ENCODE measurements at places on chromosomes 1 and 21. TPM values are rescaled to one million over a fixed set of nuclear protein-coding genes. Genes with fewer than 3 reads are reported as not detected.

Gene PWP2
- 10.3 TPM for polyA plus RNA-seq

DNA sequence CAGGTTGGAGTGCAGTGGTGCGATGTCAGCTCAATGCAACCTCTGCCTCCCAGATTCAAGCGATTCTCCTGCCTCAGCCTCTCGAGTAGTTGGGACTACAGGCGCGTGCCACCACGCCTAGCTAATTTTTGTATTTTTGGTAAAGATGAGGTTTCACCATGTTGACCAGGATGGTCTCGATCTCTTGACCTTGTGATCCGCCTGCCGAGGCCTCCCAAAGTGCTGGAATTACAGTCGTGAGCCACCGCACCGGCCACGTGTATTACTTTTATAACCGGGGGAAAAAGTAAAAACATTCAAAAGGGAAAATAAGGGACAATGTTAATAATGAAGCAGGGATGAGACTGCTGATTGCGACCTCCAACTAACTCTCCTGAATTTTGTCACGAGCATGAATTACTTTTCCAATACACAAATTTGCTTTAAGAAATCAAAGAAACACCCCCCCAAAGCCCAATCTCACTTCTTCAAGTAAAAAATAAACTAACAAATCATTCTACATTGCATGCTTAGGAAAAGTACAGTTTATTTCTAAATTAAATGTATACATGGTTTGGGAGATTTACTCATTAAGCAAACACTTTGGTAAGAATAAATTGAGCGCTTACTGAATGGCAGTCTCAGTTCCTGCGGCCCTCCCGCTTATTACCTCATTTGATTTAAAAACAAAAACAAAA, 521 bp upstream of the ZBED6 start:
- DNase-seq: no peak

GRCh38 chr1:197683895-197684553, 91.3 kb downstream of the DENND1B start:
- no peak for DNase-seq

GRCh38 chr21:42071146-42071737, at the start of gene UMODL1:
Gene UMODL1, plus strand, starts transcription at chr21:42071317. Its CDS starts 0 bp downstream, at chr21:42071317.
- DNase-seq: no peak

Gene APCS
- polyA plus RNA-seq: not detected

- DNase-seq: no peak
These were observed 4.1 kb upstream of the OLIG2 start for GRCh38 chr21:33021667-33022066.

DNA sequence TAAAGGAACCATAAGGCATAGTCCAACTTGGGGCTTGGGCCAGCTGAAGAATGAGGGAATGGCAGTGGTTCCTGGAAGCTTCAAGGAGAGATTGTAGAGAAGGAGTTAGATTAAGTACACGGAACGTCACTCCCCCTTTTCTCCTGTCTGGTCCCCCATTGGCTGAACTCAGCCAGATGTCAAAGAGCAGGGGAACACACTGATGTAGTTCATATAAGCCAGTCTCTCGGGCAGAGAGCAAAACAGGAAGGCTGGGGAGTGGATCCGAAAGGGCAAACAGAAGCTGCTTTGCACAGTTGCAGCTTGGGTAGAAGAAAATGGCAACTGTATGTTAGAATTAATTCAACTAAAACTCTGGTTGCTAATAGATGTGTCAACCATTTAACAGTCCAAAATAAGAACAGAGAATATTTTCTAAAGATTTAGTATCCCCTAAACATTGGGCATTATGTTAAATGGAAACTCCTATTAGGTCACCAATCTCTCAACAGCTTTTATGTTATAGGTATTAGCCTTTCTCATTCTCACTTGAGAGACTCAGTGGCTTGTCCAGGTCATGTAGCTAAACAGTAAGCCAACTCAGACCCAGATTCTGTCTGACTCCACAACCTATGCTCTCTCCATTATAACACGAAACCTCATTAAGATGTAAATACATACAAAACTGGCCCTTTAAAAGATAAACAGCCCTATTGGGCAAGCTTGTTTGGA, 600.7 kb upstream of the USP24 start:
- no peak for DNase-seq

Gene AADACL4
- not detected for polyA plus RNA-seq

GRCh38 chr1:228845101-228845500, 109.8 kb downstream of the RHOU start:
- no peak for DNase-seq

DNA sequence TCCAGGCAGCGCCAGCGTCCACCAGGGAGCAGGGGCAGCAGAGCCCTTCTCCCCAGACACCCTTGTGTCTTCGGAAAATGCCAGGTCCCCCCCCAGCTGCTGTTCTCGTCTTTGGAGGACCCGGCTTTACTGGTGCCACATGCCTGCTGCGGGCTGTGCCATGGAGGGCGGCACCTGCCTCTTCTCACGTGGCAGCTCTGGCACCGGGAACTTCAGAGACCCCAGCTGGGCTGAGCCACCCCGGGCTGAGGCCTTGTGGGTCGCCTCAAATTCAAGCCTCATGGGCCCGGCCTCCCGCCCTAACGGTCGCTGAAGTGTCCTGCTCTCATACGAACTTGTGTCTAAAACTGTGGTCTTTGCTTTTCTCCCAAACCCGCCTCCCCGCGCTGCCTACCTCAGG, 27.0 kb upstream of the C1orf159 start:
- no peak for DNase-seq

Gene RHCE
- polyA plus RNA-seq: 0.46 TPM

Gene GPR37L1
- 0.37 TPM for polyA plus RNA-seq

GRCh38 chr1:168621356-168621755, 45.0 kb downstream of the XCL1 start:
- DNase-seq: no peak

DNA sequence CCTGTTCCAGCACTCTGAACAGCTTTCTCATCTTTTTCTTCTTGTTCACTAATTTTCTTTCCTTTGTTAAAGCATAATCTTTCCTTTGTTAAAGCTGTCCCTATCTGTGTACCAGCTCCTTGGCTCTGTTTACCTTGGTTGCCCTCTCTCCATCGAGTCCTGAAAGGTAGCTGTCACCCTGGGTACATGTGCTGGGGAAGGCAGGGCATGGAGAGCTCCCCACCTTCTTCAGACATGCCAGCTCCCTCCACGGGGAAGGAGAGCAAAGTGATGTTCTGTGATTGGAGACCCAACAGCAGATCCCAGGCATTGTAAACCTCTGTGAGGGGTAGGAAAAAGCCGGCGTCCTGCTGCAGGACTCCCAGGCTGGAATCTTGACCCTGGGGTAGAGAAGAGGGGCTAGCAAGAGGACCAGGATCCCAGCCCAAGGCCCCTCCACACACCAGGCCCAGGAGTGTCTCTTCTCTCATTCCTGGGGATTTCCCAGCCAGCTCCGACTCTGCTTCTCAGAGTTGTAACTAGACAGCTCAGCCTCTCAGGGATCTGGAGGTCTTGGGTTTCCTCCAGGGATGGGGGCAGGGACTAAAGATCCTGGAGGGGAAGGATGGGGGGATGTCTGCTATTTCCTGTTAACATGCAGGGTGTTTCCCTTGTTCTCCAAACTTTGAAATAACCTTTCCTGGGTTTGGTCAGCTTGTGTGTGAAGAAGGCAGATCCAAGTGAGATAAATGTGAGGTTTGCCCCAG, 34.4 kb downstream of the TMCC2 start:
- DNase-seq: peak; percentile 36
